ENCODE measurements at places on chromosomes 7 and 10. TPM values are rescaled to one million over a fixed set of nuclear protein-coding genes. Genes with fewer than 3 reads are reported as not detected.

Gene SERPINE1
- 0.80 TPM for total RNA-seq

Gene NRG3
- 8.2 TPM for total RNA-seq

Gene LLCFC1
- total RNA-seq = not detected

Gene XRCC2
- 2.9 TPM for total RNA-seq

Gene COL26A1
- total RNA-seq = 6.1 TPM

All from endothelial cell (in vitro differentiated cells).